ENCODE measurements at places on chromosomes 7 and 10. TPM values are rescaled to one million over a fixed set of nuclear protein-coding genes. Genes with fewer than 3 reads are reported as not detected.

DNA sequence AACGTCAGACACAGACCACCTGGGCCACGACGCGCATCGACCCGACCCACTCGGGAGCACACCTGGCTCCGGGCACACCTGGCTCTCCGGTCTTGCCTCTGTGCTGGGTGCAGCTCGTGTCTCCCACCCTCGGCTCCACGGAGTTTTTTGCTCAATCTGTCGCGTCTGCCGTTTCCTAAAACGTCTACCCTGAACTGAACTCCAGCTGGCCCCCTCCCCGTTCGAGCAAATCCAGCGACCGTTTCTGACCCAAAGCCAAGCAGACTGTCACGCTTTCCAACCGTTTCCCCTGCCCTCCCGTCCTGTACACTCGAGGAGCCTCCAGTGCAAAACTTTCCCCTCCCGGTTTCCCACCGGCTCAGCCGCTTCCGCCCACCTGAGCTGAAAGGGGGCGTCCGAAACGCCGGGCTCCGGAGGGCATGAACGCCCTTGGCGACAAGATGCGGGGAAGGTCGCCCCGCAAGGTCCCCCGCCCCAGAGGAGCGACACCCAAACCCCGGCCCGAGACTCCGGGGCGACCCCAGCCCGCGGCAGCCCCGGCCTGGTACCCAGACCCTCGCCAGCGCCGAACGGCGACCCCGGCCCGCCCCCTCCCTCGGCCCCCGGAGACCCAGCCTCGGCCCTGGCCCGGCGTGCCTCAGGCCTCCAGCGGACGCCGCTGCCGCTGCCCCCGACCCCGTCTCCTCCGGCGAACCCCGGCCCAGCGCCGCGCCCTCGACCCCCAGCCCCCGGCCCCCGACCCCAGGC lies 557 bp downstream of the CYTH3 start:
- H3K4me1 ChIP-seq, result peaks cover 31% of the 10 kb centered on the region
- peak overlapping the region; percentile 73 for H3K27ac ChIP-seq
- peak overlapping the region; percentile 92 for H3K4me3 ChIP-seq
- no peaks in the 10 kb centered on the region for H3K36me3 ChIP-seq
- peak; percentile 29 for DNase-seq

DNA sequence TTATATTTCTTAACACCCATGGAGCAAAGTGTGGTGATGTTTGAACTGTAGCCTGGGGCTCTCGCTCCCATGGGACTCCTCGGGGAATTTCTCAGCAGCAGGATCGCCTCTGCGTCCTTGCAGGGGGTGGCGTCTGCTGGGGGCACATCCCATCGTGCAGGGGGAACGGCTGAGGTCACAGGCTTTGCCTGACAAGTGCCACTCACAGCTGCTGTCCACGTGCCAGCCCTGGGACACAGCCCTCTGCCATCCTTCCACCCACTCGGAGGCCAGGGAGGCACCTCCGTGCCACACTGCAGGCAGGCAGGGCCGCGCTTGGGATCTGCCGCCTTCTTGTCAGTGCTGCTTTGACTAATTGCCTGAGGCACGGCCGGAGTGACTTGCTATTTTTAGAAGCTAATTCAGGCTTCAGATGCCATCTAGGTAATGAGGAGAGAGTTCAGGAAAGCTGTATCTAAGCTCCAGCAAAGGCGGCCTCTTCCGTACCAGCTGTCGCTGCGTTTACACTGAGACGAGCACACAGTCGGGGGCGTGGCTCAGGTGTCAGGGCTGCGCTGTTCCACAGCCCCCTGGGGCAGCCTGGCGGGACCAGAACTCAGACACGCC lies 45.7 kb downstream of the PITRM1 start:
- peaks cover 12% of the 10 kb centered on the region for H3K4me1 ChIP-seq
- no peaks in the 10 kb centered on the region for H3K27me3 ChIP-seq
- H3K4me3 ChIP-seq, result no peak overlapping the region
- peaks cover 5% of the 10 kb centered on the region for H3K36me3 ChIP-seq
- no peak for DNase-seq

- no peaks in the 10 kb centered on the region for H3K36me3 ChIP-seq
- no peaks in the 10 kb centered on the region for H3K27me3 ChIP-seq
- no peak overlapping the region for H3K27ac ChIP-seq
- no peaks in the 10 kb centered on the region for H3K4me1 ChIP-seq
- no peak overlapping the region for H3K4me3 ChIP-seq
These were observed 172.8 kb upstream of the AGK start for GRCh38 chr7:141378405-141378804.

DNA sequence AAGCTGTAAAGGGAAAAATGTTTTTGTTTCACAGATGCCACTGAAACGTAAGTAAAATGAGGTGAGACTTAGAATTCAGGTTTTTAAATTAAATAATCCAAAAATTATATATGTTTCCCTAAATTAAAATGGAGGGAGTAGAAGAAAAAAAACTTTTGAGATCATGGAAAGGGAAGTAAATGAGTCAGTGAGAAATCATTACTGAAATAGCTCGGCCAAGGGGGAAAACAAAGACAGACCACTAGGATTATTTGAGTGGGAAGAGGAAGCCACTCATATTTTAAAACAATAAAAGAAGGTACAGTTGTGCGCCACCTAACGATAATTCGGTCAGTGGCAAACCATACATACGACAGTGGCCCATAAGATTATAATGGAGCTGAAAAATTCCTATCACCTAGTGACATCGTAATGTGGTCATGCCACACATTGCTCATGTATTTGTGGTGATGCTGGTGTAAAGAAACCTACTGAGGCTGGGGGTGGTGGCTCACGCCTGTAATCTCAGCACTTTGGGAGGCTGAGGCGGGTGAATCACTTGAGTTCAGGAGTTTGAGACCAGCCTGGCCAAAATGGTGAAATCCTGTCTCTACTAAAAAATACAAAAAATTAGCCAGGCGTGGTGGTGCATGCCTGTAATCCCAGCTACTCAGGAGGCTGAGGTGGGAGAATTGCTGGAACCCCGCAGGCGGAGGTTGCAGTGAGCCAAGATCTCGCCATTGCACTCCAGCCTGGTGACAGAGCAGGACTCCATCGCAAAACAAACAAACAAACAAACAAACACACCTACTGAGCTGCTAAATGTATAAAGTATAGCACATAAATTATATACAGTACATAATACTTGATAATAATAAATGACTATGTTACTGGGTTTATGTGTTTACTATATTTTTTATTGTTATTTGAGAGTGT lies 64.7 kb downstream of the MKX start:
- H3K27me3 ChIP-seq, result peaks cover 2% of the 10 kb centered on the region
- no peaks in the 10 kb centered on the region for H3K36me3 ChIP-seq
- no peak overlapping the region for H3K4me3 ChIP-seq

The TBATA gene
- total RNA-seq, result not detected

The IFIT2 gene
- total RNA-seq, result not detected

GRCh38 chr10:99010286-99010685 lies 225.4 kb downstream of the HPSE2 start:
- H3K4me3 ChIP-seq, result no peak overlapping the region
- DNase-seq, result no peak
- H3K27ac ChIP-seq, result no peak overlapping the region
- no peaks in the 10 kb centered on the region for H3K36me3 ChIP-seq

DNA sequence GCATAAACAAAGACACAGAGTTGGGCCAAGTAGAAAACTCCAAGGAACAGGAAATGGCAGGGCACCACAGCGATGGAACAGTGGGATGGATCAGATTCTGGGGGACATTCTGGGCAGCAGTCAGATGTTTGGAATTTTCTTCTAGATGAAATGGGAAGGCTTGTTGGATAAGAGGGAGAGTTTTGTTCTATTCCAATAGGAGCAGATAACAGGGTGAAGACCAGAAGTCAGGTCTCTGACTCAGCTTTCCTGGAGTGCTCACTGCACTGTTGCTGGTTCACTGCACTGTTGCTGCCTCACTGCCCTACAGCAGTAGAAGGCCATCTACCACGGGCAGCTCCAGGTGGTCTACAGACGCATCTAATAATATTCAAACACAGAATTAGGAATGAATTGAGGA lies 135.6 kb downstream of the ATE1 start:
- DNase-seq, result no peak
- no peak overlapping the region for H3K4me3 ChIP-seq
- H3K27me3 ChIP-seq, result no peaks in the 10 kb centered on the region
- peaks cover 3% of the 10 kb centered on the region for H3K36me3 ChIP-seq
- H3K4me1 ChIP-seq, result no peaks in the 10 kb centered on the region

The HMX2 gene
- total RNA-seq, result not detected

The TMEM176B gene
- total RNA-seq, result 8.9 TPM

DNA sequence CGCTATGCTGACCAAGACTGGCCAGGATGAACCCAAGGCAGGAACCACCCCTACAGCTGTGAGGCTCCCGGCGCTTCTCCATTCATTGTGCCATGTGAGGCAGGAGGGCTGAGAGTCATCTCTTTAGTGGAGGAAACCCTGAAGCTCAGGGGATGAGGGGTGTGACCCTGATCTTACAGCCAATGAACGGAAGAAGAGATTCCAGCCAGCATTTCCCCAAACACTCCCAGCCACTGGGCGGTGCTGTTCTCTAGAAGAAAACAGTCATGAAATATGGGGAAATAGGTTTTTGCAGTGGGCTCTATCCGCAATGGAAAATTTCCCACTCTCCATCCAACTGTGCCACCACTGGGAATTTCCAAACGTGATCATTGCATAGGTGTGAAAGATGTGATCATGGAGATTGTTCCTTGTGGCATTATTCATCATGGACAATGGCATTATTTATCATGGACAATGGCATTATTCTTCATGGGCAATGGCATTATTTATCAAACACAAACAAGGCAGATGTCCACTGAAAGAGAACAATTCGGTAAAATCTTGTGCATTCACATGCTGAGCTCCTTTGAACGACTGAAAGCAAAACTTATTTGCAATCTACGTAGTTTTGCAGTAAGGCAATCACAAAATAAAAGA lies 14.0 kb upstream of the SLC18A2 start:
- H3K4me3 ChIP-seq, result no peak overlapping the region
- H3K36me3 ChIP-seq, result no peaks in the 10 kb centered on the region
- no peak overlapping the region for H3K27ac ChIP-seq
- H3K27me3 ChIP-seq, result peaks cover 55% of the 10 kb centered on the region

All from progenitor cell of endocrine pancreas (in vitro differentiated cells).